ENCODE measurements at places on chromosomes 2 and 18. TPM values are rescaled to one million over a fixed set of nuclear protein-coding genes. Genes with fewer than 3 reads are reported as not detected.

Gene VSNL1
- not detected for total RNA-seq

Gene SFTPB
- 0.06 TPM for total RNA-seq

Gene ITSN2
- total RNA-seq: 21.5 TPM

Gene SNED1
- 0.83 TPM for total RNA-seq

Gene TMEM131
- 16.1 TPM for total RNA-seq

Gene EGR4
- total RNA-seq: 0.33 TPM

Gene RAMP1
- 0.15 TPM for total RNA-seq

Gene PPP1R1C
- 0.86 TPM for total RNA-seq

Gene CDCA7
- total RNA-seq: 44.6 TPM

Gene ZNF892
- total RNA-seq: 0.91 TPM

Gene ESCO1
- 9.3 TPM for total RNA-seq

Gene SRD5A2
- total RNA-seq: 0.06 TPM

Gene CAPN14
- 0.05 TPM for total RNA-seq

Gene MRPL53
- 149 TPM for total RNA-seq

Gene DDX18
- 59.4 TPM for total RNA-seq

Gene DNAJB2
- total RNA-seq: 40.3 TPM

Gene TIA1
- 38.0 TPM for total RNA-seq

Gene ALPP
- total RNA-seq: 12.1 TPM

Gene IMPA2
- total RNA-seq: 93.6 TPM

Gene CSRNP3
- 0.01 TPM for total RNA-seq

Gene CIDEA
- not detected for total RNA-seq

Gene MAPRE2
- 10.4 TPM for total RNA-seq

Gene TET3
- total RNA-seq: 11.3 TPM

Gene LRRTM1
- total RNA-seq: not detected

Gene SPATA3
- total RNA-seq: not detected

Gene LIMS2
- total RNA-seq: 6.3 TPM

Gene TEKT4
- not detected for total RNA-seq

Gene KHK
- total RNA-seq: 9.0 TPM

Gene ERFE
- total RNA-seq: 8.1 TPM

Gene LRRTM4
- not detected for total RNA-seq

Gene SPEG
- 7.0 TPM for total RNA-seq

Gene DSG2
- 57.7 TPM for total RNA-seq

Gene GKN1
- total RNA-seq: 0.94 TPM

Gene SERPINE2
- 145 TPM for total RNA-seq

Gene SLC38A11
- total RNA-seq: 0.03 TPM

Gene SAG
- total RNA-seq: not detected

Gene VIT
- not detected for total RNA-seq

Data from A549 treated with Hydrocortisone at 1 μM for 4 hours (cell line).